ENCODE measurements at places on chromosomes 6 and 20.

GRCh38 chr6:599576-600448 is 57.1 kb downstream of the HUS1B start:
- DNase-seq = no peak

GRCh38 chr6:27168586-27169443 is 78.7 kb upstream of the PRSS16 start:
- no peak for DNase-seq

GRCh38 chr20:41717483-41717882 is 99.3 kb upstream of the CHD6 start:
- no peak for DNase-seq

GRCh38 chr6:32803416-32803815 is 13.4 kb downstream of the HLA-DOB start:
- DNase-seq = no peak

DNA sequence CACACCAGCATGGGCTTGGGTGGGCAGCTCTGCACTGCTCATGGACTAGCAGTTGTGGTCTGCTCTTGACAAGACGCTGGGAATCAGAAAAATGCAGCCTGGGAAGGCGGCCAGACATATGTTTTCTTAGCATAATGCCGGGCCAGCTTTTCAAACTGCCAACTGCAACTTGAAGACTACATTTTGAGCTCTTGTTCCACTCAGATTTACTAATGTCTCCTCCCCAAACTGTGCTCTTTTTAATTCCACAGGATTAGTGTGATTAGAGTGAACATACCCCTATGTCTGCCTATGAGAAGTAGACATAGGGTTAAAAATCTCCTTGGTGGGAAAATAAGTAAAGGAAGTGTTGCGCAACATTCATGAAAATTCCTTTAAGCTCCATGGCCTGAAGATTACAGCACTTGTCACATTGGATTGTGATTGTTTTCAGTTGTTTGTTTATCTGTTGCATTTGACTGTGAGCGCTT is 5.3 kb upstream of the FNDC1 start:
- no peak for DNase-seq

All from activated CD4-positive, alpha-beta T cell treated with anti-CD3 and anti-CD28 coated beads, Interleukin-2, amount 50 U/mL, for 1 hour (primary cell).